ENCODE measurements at places on chromosomes 1 and 21.

GRCh38 chr1:39082010-39082799, 56.1 kb downstream of the NDUFS5 start:
- no peak for DNase-seq

DNA sequence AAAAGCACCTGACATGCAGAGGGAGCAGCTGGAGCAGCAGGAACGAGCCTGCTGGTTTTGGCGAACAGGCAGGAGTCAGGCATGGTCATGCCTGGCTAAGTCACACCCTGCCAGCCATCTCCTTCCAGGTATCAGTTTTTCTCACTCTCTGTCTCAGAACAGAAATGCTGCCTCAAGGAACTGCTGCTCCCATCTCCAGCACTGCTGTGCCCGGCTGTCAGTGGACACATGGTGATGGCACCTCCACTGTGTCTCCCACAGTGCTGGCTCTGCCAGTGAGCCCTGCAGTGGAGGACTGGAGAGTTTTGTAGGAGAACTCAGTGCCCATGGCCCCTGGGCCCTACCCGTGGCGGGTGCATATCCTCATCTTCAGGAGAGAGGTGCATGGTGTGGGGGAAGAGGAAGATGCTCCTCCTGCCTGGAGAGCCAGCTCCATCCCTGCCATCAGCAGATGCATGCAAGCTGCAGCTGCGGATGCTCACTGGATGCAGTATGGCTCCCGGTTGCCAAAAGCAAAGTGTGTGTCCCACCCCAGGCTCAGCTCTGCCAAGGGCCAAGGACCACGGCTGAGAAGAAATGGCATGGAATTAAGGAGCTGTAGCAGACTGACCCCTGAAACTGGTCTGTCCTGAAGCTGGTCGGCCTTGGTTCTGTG, 114.7 kb downstream of the GRIK3 start:
- DNase-seq, result no peak

DNA sequence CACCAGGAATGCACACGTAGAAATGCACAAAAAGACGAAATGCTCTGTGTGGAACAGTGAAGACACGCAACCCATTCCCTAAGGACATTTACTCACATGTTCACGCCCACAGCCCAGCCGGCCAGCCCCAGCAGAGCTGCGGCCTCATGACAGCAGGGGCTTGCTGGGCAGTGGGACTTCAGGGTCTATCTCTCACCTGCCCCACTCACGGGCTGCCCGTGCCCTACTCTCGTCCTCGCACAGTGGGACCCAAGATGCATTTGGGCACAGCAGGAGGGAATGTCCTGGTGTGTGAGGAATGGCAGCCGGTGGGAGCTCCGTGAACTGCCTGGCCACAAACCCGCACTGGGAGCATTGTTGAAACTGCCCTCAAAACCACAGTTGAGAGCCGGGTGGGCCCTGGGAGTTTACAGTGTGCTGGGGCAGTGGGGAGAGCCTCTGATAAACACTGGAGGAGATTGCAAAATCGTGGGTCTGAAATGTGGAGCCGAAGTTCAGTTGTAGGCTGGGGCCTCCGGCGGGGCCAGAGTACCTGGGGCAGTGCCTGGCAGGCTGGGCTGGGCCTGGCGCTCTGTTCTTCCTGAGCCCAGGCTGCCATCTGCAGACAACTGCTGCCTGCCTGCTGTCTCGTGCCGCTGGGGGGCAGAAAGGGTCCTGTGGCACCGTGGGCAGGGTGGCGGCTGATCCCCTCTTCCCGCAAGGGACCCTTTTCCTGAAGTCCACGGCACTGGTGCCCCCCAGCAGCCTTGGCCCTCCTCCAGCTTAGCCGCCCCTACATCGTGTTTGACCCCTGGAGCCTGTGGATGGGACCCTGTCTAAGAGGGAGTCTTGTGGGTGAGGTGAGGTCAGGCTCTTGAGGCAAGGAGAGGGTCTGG, 20.7 kb upstream of the POFUT2 start:
- DNase-seq, result peak; percentile 97

DNA sequence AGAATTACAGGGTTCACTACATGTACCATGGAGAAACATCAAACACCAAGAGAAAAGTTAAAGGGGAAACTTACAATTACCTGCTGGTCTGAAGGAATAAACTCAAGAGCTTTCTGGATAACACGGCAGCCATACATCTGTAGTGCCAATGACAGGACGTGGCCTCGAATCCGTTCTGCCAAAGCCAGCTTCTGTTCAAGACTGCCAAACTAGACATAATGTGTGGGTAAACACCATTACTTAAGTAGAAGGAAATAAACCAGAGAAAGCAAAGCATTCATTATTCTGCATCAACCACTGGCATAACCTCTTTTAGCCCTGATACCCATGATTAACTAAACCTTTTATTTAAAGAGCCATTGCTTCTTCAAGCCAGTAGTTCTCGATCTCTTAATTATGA, 41.5 kb upstream of the SDC3 start:
- DNase-seq, result no peak

DNA sequence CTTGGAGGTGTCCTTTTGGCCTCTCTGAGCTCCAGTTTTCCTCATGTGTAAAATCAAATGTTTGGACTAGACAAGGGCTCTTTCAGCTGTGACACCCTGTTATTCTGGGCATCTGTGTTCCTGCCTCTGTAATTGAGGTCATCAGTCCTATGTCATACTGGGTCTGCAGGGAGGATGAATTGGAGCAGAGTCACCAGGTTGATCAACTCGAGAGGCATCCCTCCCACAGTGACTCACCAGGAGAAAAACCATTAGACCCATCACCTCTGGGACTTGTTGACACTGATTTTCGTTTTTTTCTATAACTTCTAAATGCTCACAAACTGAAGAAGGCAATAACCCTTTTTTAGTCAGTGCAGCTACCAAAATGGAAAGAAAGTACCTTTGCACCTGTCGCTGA, 82.2 kb downstream of the ST6GALNAC5 start:
- peak; percentile 61 for DNase-seq
